ENCODE measurements at places on chromosomes 3 and 15.

DNA sequence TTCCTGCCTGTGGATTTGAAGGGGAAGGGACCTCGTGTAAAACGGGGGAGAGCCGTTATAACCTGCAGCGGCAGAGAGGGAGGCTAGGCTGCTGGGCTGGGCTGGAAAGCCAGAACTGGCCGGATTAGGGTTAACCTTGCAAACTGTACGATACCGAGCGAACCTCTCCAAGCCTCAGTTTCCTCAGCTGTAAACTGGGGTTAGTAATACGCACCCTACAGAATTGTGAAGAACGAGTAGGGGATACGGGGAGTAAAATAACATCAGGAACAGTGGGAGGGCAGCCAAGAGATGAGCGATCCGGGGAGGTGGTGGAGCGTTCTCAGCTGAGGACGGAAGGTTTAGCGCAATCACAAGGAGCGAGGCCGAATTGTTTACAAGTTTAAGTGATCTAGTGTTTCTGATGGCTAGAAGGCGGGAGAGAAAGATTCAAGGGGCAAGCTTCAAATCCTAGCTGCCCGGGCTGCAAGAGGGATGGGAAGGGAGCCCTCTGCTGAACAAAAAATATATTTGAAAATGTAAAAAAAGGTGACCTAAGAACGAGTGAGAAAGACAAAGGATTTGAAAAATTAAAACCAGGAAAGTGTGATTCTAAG is 768 bp upstream of the SEMA5B start:
- DNase-seq = peak; percentile 20

DNA sequence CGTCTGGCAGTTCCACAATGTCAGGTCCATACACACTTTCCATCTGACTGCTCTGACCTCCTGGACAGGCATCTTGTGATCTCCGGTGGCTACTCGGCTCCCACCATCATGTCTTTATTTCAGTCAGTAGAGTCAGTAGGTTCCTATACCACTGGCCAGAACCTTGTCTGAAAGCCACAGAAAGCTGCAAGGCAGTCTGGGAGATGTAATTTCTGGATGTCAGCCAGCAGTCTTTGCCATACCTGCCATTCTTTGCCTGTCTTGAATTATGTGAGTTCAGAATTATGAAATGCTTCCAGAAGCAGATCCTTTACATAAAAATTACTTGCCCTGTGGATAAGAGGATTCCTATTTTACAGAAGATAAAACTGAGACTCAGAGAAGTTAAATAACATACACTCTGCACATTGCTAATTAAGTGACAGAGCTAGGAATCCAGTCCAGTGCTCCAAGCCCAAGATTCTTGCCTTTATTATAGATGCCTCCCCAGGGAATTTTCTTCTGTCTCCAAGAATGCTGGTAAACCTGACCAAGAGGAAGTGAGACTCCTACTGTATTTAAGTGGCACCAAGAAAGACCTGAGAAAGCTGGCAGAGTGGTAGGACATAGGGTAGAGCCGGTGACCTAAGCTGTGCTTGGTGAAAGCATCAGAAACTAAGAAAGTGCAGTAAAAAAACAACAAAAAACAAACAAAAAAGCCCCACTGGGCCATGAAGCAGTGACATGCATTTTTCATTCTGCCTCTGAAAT is 75.6 kb downstream of the IQCH start:
- DNase-seq = no peak

GRCh38 chr3:11558002-11558401 is 85.7 kb downstream of the VGLL4 start:
- DNase-seq = no peak

DNA sequence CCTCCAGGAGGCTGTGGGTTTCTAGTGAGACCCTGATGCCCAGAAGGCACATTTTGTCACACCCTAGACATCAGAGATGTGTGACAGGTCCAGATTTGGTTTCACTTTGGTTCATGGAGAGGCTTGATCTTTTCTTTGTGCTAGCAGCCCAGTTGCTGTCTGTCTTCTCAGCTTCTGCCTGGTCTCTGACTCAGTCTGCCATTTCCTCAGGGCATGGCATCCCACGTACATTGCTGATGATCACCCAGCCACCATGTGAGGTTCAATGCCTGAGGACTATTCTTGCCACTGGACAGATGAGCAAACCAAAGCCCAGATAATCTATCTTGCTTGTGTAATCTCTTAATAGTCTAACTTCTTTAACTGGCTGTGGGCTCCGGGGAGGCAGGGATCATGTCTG is 144.9 kb upstream of the MRPS22 start:
- DNase-seq = no peak

- DNase-seq = no peak
Measured at GRCh38 chr15:88089024-88089620, 167.4 kb downstream of the NTRK3 start.

GRCh38 chr15:41876689-41877088 is 17.2 kb downstream of the SPTBN5 start:
- no peak for DNase-seq

- DNase-seq = no peak
Measured at GRCh38 chr3:101722394-101723173, 1.8 kb upstream of the CEP97 start.

- DNase-seq = peak; percentile 89
Measured at GRCh38 chr3:102238362-102238761, 196.5 kb upstream of the ZPLD1 start.

GRCh38 chr15:101543431-101543830 is 53.9 kb upstream of the PCSK6 start:
- no peak for DNase-seq

DNA sequence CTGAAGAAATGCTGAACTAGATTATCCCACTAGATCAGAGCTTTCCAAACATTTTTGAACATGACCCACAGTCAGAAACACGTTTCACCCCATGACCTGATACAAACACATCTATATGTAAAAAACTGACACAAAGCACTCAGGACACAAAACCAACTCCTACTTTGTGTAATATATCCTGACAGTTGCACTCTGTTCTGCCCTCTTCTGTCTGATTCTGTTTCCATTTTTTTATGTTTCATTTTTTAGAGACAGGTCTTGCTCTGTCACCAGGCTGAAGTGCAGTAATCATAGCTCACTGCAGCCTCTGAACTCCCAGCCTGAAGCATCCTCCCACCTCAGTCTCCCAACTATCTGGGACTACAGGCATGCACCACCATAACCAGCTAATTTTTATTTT is 15.8 kb upstream of the RFTN1 start:
- no peak for DNase-seq

DNA sequence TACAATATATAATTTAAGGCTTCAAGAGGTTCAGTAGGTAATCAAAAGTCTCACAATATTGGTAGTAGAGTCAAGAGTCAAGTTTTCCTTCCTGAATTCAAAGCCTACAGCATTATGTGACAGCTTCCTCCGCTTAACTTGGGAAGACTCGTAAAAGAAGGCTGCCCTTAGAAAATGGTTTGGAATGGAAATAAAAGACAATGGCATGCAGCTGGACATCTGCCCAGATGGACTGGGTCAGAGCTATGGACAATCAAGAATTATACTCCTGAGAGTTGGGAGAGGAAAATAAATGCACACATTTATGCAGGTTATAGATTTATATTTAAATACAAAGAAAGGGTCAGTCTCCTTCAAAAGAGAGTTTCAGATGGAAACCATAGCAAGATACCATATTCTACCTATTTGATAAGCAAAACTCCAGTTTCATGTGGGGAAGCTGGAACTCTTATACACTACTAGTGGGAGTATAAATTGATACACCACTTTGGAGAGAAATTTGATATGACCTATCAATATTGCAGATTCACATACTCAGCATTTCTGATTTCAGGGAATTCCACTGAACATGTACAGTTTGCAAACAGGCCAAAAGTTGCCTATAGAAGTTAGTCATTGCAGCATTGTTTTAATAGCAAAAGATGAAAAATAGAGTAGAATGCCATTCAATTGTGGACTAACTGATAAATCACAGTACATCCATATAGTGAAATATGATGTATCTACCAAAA is 6.1 kb downstream of the CRYBG3 start:
- no peak for DNase-seq

DNA sequence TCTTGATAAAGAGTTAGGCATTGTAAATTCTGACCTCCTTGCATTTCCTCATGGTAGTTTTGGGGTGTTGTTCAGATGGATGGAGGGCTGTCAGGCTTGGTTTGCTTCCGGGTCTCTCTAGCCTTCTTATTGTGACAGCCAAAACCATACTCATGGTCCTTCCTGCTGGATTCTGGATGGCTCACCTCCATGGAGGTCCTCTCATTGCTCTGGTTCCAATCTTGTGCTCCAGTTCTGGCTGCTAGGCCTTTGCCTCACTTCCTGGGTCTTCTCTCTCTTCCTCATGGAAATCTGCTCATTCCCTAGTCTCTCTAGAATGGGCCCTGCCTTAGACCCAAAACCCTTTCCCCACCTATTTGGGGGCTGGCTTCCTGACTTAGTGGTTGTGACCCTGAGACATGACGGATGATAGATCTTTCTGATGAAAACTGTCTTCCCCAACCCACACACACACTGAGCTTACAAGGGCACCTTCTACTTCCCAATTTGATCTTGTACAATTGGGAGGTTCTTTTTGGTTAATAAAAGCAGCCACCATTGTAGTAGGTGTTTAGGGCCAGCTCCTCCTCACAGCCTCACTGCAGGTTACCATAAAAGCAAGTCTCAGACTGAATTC is 66.2 kb upstream of the XCR1 start:
- DNase-seq = no peak

GRCh38 chr3:47747558-47747957 is 34.1 kb downstream of the SMARCC1 start:
- no peak for DNase-seq

DNA sequence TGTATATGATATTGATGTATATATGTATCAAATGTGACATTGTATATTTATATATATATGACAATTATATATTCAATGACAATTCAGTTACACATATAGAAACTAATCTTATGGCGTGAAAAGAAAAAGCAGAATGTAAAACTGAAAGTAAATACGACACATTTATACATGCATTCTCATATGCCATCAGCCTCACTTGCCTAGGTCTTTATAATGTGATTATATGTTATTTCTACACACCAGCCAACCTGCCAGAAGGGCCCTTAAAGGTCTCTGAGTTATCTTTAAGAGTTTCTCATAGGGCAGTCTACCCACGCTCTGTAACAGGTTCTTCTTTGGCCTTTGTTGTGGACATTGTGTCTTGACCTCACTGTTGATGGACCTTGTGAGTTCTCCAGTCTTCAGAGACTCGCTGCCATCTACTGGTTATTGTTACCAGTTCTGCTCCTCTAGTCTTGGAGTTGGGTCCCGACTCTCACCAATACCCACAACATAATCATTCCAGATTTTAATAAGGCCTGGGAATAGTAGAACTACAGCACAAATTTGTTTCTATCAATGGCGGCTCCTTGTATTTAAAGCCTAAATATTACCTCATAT is 371.5 kb upstream of the GOLIM4 start:
- DNase-seq = no peak

- DNase-seq = no peak
Measured at GRCh38 chr3:45606991-45607712, 12.6 kb downstream of the LIMD1 start.

- DNase-seq = no peak
Measured at GRCh38 chr15:69562116-69562515, 109.5 kb downstream of the RPLP1 start.

GRCh38 chr3:158777161-158777873 is 24.5 kb upstream of the MFSD1 start:
- DNase-seq = no peak

DNA sequence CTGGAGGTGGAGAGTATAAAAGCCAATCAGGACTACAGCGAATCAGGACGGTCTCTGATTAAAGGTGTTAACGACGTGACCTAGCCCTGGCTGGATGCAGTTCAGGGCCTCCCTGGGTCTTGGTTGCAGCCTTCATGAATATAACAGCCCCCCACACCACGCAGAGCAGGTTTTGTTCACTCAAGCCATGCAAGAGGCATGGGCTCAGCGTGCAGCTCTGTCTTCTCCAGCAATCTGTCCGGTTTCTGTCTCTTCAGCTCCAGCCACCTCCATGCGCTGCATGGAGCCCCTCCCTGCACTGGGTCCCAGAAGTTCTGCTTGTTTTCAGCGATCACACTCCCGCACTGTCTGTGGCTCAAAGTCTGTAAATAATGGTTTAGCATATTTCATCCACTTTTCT is 57.1 kb upstream of the CHRNA7 start:
- no peak for DNase-seq

- DNase-seq = peak; percentile 2
Measured at GRCh38 chr3:153970741-153971347, 150.3 kb upstream of the ARHGEF26 start.

DNA sequence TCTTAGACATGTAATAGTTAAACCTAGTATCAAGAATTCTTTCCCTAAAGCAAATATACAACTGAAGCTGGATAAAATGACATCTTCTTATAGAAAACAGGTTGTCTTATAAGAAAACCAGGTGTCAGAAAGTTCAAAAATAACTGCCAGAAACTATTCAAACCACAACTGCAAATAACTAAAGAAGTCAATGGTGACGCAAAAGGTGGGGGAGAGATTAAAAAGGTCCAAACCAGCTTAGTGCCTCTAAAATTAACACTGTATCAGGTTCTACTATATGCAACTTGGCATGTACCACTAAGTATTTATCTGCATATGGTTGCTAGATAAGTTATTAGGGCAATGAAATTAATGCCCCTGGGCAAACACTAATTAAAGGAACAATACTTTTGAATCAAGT is 136.8 kb downstream of the TBL1XR1 start:
- no peak for DNase-seq

DNA sequence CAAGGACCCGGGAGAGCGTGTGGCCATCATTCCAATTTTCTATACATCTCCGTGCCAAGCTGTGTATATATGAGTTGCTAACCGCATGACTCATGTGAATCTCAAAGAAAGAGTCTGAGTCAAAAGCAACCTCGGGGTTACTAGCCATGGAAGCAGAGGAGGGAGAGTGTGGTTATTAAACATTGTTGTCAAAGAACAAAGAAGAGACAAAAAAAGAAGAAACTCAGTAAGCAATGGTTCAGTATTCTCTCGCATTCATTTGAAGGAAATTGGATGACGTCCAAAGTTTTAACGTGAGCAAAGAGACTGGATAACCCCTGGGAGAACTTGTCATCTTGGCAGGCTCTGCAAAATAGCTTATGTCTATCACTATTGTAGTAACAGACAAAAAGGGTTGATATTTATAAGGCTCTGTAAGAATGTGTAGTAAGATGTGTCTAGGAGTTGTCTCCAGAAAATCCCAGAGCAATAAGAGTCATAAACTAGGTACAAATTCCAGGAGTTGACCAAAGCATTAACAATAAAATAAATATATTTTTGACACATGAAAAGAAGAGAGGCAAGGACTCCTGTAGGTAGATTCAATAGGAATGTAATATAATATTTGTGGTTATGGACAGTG is 52.8 kb upstream of the GRM7 start:
- no peak for DNase-seq

Measured in Panc1 (cell line).